Left forelimb (tissue), 1 donor: ENCODE measurements at places on chromosomes 13 and 19.

DNA sequence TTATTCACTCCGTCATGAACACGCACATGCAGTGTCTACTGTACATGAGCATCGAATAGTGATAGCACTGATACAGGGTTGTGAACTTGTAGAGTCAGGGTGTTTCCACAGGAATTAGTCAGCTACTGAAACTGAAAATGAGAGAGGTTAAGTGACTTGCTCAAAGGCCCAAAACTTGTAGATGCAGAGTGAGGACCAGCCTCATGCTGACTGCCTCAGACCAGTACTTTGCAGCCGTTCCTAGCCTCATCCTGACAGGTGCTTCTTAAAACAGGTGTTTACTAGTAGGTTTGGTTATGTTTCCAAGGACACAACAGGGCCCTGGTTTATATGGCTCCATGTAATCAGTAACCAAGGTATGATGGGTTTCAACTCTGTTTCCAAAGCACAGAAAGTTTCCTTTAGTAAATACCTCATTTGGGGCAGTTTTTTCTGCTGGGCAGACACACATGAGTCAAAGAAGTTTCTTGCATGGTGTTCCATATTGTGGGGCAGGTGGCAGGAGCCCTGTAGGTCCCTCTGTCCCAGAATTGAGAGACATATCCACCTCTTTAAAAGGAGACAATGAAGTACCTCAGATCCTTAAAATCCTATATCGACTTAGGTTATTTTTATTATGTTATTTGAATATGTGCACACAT, 16.0 kb downstream of the FGF9 start:
- DNase-seq: no peak

- DNase-seq: no peak
Observed at GRCh38 chr19:10320602-10321416, 5.0 kb upstream of the FDX2 start.

DNA sequence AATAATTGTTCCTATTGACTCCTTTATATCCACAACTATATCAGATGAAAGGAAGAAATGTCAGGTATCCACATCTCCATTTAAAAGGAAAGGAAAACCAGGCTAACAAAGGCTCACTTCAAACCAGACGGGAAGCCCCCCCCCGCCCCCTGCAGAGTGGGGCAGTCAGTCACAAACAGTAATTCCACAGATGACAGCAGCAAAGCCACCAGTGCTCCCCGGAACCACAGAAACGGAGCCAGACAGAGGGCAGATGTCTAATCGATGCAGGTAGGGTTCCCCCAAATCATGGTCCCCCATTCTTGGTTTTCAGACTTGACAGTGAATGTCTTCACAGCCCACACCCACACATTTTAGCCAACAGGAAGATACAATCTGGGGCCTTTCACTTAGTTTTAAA, 100.8 kb downstream of the STK24 start:
- DNase-seq: no peak

- DNase-seq: no peak
Observed at GRCh38 chr13:102400675-102401145, 1.1 kb downstream of the FGF14 start.

GRCh38 chr19:5091018-5091683, 122.2 kb downstream of the KDM4B start:
- peak; percentile 74 for DNase-seq

DNA sequence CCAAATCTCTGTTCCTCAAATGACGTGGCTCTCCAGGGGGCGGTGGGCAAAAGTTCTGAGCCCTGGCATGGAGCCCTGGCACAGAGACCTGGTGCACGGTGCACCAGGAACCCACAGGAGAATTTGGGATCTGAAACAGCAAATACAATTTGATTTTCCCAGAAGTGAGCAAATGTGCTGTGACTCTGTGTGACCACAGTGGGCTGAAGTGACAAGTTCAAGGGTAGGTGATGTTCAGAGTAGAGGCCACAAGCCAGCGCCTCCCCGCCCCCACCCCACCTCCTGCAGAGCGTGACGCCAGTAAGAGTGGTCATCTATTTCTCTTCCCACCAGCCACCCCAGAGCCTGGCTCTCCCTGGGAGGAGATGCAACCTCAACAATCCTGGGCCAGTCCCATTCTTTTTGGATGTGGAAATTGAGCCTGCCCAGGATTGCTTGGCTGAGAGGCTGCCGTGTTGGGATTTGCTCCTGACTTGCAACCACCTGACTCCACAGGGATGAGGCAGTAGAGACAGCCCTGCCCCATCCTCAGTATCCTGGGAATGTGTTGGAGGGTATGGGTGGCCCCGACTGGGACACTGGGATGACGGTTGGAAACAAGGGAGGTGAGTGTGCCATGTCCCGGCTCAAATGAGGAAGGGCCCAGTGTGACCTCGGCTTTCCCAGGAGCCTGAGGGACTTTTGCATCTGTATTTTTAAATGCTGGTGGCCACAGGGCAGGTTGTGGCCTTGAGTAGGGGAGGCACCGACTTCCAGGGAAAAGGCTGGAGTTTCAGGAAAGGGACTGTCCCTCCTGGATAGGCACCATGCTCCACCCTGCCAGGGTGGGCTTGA, 11.1 kb upstream of the BCL3 start:
- DNase-seq: no peak

DNA sequence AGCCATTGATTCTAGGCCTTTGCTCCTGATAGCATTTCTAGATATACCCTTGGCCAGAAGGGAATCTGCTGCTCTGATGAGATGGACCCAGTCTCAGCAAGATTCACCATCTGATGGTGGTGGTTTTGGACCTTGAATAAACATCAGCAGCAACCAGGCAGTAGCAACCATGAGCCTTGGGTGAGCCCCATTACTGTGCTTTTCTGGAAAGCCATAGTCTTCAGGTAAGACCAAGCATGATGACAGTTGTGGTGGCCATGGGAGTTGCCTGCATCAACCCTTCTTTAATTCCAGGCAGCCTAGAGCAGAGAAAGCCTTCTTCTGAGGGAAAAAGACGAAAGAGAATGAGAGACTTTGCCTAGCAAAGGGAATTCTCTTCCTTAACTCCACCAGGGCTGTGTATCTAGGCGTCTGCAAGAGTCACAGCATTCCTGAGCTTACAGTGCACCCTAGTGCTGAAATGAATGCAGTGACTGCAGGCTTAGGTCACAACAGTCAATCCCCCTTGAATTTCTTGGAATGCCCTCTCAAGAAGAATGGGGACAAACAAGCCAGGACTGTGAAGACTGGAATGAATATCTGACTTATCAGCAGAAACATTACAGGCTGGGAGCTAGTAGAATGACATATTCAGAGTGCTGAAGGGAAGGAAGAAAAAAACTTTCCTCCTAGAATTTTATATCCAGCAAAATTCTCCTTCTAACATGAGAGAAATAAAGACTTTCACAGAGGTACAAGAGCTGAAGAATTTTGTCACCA, 942.4 kb upstream of the PCDH20 start:
- DNase-seq: no peak

GRCh38 chr19:4694211-4694987, 24.3 kb upstream of the MYDGF start:
- no peak for DNase-seq

- DNase-seq: no peak
Observed at GRCh38 chr19:13741893-13742292, 22.4 kb upstream of the MRI1 start.

- no peak for DNase-seq
Observed at GRCh38 chr19:14004619-14005348, 1.3 kb downstream of the RFX1 start.

DNA sequence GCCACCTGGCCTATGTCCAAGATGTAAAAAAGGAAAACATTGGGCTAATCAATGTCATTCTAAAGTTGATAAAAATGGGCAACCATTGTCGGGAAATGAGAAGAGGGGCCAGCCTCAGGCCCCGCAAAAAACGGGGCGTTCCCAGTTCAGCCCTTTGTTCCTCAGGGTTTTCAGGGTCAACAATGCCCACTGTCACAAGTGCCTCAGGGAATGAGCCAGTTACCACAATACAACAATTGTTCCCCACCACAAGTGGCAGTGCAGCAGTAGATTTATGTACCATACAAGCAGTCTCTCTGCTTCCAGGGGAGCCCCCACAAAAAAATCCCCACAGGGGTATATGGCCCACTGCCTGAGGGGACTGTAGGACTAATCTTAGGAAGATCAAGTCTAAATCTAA, 112.5 kb downstream of the ZNF486 start:
- no peak for DNase-seq

DNA sequence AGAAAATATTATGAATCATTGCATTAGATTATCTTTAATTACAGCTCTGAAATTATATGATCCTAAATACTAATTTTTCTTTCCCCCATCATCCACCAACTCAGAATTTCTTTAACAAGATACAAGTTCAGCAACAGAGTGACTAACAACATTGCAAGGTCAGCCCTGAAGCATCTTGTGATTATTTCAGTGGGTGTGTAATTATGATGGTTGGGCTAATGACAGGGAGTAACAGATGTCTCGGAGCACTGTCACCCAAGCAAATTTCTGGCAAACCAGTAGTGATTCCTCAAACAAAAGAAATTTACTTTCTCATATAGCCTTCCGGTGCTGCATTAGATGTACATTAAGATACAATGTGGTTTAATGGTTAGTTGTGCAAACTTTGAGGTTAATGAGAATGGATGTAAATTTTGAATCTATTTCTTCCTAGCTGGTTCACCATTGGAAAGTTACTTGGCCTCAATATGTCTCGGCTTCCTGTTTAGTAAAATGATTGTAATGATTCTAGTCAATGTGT, 238.9 kb downstream of the ITGBL1 start:
- no peak for DNase-seq

DNA sequence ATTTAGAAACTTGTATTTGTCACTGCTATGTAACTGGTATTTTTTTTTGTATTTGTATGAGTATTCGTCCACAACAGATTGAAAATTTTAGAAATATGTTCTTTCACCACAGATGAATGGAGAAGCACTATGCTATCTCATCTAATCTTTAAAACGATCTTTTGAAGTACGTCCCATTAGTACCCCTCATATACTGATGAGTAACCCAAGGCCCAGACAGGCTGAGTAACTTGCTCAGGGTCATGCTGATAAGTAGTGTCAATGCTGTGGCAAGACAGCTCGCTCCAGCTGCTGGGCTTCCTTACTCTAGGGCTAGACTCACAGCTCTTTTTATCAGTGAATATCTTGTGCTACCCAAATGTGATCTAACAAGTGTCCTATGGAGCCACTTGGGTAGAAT, 154.2 kb downstream of the SUCLA2 start:
- DNase-seq: no peak

DNA sequence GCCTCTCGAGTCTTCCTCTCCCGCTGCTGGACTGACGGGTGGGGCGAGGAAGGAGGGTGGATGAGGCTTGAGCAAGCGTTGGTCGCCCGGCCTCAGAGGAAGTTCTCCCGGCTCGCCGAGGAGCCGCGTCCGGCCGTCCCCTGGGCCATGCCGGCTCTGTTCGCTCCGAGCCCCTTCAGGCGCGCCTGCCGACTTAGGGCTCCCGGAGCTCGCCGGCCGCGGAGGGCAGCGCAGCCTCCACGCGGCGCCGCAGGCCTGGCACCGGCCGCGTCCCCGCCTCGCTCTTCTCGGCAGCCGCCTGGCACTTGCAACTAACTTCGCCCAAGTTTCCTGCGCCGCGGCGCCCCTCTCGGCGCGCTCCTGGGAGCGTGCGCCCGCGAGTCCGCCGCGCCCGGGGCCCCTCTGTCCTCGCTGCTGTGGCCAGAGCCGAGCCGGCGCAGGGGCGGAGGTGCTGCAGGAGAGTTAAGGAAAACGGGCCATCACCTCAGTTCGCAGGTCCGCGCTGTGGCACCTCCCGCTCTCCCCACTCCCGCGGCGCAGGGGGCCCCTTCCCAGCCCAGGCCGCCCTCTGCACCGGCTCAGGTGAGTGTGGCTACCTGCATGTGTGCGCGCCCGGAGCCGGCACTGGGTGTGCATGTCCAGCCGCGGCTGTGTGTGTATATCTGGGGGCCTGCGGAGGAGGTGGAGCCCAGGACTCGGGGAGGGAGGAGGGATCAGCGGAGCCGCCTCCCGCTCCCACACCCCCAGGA, 641 bp upstream of the SOX21 start:
- DNase-seq: no peak

DNA sequence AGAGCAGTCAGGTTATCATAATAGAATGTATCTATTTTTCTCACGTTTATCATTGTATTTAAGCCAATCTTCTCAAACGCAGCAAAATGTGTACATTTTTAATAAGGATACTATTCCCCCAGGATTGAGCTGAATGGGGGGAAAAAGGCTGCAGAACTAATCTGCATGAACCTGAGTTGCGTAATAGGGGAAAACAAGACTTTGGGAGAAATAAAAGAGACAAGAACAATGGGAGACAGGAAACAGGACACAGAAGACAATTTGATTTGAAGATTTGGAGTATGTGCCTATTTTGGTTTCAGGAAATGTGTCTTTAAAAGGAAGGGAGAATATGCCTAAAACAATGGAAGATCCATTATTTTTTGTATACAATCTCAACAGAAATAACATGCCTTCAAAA, 844.5 kb downstream of the DIAPH3 start:
- DNase-seq: no peak

- DNase-seq: peak; percentile 5
Observed at GRCh38 chr19:39533791-39534190, 1.1 kb upstream of the EID2B start.

DNA sequence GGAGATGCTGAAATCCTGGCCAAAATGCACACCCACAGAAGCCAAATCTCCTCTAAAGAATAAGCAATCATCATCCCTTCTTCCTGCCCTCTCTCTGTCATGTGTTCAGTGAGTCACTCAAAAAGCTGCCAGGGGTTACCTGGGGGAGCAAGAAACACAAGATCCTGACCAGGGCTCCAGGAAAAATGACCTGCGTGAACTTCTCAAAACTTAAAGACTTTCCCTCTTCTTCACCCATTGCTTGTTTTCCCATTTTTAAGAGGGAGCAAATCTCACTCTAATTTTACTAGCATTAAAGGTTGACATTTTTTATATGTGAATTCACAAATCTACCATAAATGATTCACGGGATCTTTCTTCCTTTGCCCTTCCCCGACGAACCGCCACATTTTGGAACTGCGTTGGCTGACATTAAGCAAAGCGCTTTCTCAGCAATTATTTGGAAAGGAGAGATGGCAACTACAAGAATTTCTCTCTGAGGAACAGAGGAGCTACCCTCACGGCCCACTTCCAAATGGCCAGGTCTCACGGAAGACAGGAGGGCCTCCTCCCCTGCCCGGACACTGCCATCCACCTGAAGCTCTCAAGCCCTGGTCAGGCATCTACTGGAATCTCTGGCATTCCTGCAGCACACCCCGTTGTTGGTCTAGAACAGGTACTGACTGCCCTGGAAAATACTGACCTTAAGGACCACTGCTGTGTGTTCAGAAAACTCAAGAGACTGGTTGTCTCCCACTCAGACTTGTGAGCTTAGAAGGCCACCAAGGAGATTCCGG, 14.2 kb downstream of the TSHZ3 start:
- DNase-seq: no peak

GRCh38 chr19:14410091-14411051, 8.8 kb downstream of the DDX39A start:
- no peak for DNase-seq
